Motor neuron (in vitro differentiated cells): ENCODE measurements at places on chromosomes 7 and 10. TPM values are rescaled to one million over a fixed set of nuclear protein-coding genes. Genes with fewer than 3 reads are reported as not detected.

GRCh38 chr10:81820418-81820817 is 54.6 kb upstream of the NRG3 start:
- ATAC-seq = no peak

DNA sequence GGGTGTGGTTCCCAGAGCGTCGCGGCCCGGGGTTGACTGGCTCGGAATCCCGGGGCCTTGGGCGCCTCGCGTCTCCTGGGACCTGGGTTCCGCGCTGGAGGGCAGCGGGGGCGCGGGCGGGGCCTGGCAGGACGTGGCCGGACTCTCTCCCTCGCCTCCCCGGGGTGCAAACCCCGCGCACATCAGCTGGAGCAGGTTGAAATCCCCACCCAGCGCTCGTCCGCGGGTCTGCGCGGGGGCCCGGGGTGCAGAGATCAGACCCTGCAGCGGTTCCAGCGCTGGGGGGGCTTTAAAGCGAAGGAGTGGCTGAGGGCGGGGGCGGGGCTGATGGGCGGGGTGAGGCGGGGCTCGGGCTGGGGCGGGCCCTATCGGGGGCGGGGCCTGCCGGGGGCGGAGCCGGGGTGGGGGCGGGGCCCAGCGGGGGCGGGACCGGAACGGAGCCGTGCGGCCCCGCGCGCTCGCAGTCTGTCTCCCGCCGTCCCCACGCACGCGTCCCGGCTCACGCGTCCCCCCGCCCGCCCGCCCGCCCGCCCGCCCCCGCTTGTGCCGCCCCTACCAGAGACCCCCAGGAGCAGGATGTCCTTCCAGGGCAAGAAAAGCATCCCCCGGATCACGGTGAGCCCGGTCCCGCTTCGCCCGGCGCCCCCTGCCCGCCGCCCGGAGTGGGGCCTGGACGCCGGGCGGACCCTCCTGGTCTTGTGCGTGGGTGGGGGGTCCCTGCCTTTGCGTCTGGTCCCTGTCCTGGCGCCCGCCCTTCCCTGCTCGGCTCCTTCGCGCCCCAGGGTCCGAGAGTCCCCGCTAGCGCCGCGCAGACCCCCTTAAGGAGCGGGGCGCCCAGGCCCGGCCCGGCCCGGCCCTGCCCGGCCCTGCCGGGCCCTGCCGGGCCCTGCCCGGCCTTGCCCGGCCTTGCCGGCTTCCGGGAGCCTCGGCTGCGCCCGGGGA is at the start of gene DPYSL4:
Gene DPYSL4, plus strand, starts transcription at position 461 of the 942 bp plus-strand sequence. Its CDS starts 116 bp downstream, at position 577.
- peak; percentile 53 for ATAC-seq

DNA sequence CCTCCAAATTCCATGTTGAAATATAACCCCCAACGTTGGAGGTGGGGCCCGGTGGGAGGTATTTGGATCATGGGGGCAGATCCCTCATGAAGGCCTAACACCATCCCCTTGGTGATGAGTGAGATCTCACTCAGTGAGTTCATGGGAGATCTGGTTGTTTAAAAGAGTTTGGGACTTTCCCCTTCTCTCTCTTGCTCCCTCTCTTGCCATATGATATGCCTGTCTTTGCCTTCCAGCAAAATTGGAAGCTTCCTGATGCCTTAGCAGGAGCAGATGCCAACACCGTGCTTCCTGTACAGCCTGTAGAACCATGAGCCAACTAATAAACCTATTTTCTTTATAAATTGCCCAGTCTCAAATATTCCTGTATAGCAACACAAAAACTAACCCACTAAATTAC is 55.7 kb upstream of the CDK1 start:
- no peak for ATAC-seq

The TMEM168 gene
- total RNA-seq = 13.3 and 16.1 TPM in 2 replicates

DNA sequence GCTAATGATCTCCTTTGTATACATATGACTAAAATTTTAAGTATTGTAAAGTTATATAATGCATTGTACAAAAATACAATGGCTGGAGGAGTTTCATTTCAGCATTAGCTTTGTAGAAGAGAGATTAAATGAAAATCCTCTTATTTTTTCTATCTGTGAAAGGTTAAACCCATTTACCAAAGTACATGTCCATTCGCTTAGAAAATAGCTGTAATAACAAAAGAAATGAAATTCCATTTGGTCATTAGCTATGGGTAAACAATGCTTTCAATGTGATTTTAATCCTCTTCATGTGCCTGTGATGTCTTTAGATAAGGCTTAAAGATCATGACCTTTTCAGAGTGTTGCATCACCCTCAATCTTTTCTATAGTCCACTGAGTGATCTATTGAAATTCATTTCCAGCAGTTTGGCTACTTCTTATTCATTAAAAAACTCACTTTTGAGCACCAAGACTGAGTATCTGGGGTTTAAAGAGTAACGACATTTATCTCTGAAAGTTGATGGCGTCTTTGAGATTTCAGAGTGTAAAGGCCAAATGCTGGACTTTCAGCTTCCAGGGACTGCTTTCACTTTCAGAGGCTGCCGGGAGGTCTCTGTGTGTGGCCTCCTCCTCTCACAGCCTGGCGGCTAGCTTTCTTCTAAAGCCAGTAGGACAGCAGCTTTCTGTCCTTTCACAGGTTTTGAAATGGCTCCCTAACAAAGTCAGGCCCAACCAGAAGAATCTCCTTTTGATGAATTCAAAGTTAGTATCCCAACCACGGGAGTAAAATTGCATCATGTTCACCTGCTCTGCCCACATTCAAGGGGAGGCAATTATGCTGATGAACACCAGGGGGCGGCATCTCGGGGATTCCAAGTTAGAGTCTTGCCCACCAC is 701.4 kb upstream of the COBL start:
- no peak for ATAC-seq

DNA sequence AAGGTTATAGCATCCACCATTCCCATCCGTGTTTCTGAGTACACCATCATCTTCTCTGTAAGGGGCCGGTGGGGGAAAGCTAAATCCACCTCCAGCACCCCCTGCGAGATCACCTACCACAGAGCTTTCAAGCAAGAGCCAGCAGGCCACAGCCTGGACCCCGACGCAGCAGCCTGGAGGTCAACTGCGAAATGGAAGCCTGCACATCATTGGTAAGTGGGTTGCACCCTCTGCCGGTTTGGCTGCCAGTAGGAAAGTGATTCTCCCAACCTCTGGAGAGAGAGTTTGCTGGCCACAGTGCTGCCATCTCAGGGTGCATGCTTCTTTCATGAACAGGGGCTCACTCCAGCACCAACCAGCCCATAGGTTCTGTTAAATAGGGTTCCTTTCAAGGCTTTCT is 81.7 kb downstream of the WIPF3 start:
- ATAC-seq = no peak

DNA sequence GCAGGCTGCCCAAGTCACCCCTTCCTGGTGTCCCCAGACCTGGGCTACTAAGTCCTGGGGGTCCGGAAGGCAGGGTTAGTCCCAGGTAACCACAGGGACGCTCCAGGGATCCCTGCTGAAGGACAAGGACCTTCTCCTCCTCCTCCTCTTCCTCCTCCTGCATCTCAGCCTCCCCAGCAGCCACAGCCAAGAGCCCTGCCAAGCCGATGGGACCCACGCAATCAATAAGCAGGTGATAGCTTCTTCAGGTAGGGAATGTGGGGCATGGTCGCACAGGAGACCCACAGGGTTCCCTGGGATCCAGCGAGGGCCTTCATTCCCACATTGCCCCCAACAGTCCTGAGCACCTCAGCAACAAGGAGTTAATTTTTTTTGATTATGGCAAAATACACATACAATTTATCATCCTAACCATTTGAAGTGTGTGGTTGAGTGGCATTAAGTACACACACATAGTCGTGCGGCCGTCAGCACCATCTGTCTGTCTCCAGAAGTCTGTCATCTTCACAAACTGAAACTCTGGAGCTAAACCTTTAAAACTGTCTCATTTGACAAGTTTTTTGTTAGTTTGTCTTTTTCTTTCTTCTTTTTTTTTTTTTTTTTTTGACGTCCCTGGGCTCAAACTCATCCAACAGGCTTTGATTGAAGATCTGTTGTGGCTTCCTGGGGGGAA is 12.1 kb downstream of the CRYGN start:
- ATAC-seq = no peak

The TAC1 gene
- total RNA-seq = not detected in 2 replicates

The EIF3A gene
- total RNA-seq = 150 and 160 TPM in 2 replicates

The NODAL gene
- 0.21 and 0.67 TPM in 2 replicates for total RNA-seq

The TIMM23 gene
- 84.7 and 85.3 TPM in 2 replicates for total RNA-seq

GRCh38 chr7:1647961-1648672 is 22.0 kb upstream of the ELFN1 start:
- ATAC-seq = peak; percentile 69

GRCh38 chr7:47973739-47974138 is 5.7 kb downstream of the HUS1 start:
- ATAC-seq = no peak

The HOXA11 gene
- 0.39 and 0.43 TPM in 2 replicates for total RNA-seq

DNA sequence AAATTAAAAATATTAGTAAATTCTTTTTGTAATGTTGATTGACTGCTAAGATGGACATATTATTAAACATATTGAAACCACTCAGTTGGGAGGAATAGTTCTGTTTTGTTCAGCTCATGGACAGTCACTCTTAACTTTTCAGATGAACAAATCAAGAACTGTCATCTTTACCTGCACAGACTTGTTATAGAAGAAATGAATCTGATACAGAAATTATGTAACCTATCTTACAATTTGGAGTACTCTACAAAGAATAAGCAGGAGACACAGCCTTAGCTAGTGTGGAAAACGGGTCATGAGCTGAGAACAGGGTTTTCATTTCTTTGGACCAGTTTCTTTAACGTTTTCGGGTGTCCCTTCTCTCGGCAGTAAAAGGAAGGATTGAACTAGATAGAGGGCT is 1.2 kb upstream of the ANLN start:
- ATAC-seq = no peak

DNA sequence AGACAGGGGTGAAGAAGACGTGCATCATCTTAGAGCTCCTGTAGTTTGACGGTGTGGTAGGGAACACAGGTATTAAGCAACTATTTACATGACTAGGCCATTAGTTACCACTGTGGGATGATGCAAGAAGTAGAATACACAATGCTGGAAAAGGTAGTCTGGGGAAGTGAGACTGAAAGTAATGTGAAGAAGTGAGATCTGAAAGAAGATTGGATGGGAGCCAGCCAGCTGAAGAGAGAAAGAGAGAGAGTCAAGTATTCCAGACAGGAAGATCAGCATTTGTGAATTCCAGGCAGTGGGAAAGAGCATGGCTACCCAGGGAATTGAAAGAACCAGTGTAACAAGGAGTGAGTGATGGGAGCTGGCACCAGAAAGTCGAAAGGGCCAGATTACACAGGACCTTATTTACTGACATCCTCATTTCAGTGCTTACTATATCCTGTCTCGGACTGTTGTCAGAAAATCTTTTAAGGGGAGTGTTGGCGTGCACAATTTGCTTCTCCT is 4.0 kb upstream of the CFAP58 start:
- ATAC-seq = no peak
